Hematopoietic multipotent progenitor cell treated with erythropoietin and hydrocortisone succinate and interleukin-3 and kit ligand, for 6 days (in vitro differentiated cells): ENCODE measurements at places on chromosomes 2 and 18.

GRCh38 chr2:237715459-237715947 is 83.1 kb upstream of the RBM44 start:
- DNase-seq = no peak

GRCh38 chr2:60821133-60821469 is 60.3 kb upstream of the REL start:
- DNase-seq = no peak

DNA sequence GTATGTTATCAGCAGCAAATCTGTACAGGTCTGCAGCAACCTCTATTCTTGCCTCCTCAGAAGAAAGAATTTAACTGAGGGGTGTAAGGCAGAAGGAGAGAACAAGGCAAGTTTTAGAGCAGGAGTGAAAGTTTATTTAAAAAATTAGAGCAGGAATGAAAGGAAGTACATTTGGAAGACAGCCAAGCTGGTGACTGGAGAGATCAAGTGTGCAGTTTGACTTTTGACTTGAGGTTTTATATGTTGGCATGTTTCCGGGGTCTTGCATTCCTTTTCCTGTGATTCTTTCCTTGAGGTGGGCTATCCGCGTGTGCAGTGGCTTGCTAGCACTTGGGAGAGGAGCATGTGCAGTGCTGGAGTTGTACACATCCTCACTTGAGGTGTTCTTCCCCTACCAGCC is 16.5 kb upstream of the CERS6 start:
- no peak for DNase-seq

- DNase-seq = no peak
Measured at GRCh38 chr2:219901155-219901554, 273.7 kb downstream of the SLC4A3 start.

- no peak for DNase-seq
Measured at GRCh38 chr2:197871780-197872456, 67.5 kb downstream of the PLCL1 start.

DNA sequence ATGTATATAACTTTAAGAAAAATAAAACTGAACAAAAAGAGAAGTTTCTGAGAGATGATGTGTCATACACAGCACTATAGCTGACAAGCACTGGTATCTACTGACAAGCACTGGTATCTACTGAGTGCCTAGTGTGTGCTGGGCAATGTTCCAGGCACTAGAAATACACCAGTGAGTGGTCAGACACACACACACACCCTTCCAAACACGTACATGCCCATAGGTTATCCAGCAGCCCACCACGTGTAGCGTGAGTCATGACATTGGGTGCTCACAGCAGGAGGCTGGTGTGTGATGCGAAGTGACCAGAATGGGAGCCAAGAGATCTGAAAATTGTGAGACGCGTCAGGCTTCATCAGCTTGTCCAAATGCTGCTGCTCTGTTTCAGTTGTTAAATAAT is 12.2 kb upstream of the GNAL start:
- DNase-seq = peak; percentile 8

GRCh38 chr18:79624356-79625170 is 55.0 kb upstream of the CTDP1 start:
- DNase-seq = peak; percentile 26

GRCh38 chr2:162749994-162750393 is 88.6 kb downstream of the KCNH7 start:
- DNase-seq = no peak

DNA sequence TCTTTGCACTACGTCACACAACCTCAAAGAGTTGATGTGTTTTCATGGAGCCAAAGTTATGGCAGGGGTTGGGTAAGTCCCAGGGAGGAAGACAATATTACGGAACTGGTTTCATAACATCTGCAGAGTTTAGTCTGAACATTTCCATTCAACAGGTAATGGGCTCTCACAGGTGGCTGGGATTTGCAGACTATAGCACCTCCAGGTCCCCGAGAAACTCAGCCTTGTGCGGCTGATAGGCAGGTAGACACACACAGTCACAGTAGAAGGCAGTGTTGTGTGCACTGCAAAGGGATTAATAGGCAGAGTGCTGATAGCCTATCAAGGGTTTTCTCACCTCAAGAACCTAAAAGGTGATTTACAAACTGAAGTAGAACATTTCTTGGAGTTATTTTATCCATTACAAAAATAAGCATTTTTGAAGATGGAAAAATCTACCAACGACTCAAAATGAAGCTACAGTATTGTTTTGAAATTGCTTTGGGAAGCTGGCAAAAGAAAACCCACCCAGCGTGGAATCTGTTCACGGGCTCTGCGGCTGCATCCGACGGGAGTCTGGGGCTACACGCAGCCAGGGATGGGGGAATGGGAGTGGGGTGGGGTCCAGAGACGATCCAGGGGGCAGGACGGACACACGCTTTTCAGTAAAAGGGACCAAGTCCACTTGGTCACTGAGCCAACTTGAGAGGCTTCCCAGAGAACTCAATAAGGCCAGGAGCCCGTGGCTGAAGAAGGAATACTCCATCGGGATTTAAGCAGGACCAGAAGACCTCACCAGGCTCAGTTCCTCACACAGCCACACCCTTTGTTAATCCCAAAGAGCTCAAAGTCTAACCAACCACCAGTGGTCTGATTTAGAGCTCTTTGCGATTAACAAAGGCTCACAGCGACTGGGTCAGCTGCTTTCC is 82.9 kb downstream of the CHRNA1 start:
- peak; percentile 44 for DNase-seq

GRCh38 chr2:199772035-199772976 is 78.7 kb downstream of the FTCDNL1 start:
- peak; percentile 47 for DNase-seq

- peak; percentile 81 for DNase-seq
Measured at GRCh38 chr2:166127217-166128155, at the start of gene SCN1A. TSS of gene SCN1A (minus strand) at chr2:166128020. CDS start at chr2:166073621, 54,399 bp downstream.

DNA sequence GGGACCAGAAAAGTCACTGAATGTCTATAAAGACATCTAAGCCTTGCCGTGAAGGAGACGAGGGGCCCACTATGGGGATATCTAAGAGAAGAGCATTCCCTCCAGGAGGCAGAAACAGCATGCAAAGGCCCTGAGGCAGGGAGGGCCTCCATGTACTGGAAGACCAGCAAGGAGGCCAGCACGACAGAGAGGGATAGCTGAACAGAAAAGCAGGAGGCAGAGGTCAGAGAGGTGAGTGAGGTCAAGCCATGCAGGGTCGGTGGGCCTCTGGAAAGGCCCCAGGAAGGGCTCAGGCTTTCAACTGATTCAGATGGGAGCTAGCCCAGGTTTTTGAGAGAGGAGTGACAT is 5.7 kb downstream of the TRABD2A start:
- no peak for DNase-seq

GRCh38 chr2:238521002-238521401 is 94.3 kb downstream of the ASB1 start:
- no peak for DNase-seq

DNA sequence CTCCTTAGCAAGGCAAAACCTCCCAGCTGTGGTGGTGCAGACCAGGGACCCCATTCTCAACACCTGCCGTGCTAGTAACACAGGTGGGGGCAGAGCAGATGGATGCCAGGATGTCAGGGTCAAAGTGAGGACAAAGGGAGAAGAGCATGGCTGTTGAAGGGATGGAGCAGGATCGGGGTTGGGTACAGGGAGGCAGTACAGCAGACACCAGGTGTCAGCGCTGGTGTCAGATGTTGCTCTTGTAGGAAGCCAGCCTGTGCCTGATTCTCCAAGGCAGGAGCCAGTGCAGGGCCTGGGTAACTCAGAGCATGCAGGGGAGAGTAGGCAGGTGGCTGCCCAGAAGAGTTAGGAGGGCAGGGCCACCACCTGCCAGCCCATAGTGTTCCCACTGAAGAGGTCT is 222.1 kb upstream of the SPRED2 start:
- no peak for DNase-seq

DNA sequence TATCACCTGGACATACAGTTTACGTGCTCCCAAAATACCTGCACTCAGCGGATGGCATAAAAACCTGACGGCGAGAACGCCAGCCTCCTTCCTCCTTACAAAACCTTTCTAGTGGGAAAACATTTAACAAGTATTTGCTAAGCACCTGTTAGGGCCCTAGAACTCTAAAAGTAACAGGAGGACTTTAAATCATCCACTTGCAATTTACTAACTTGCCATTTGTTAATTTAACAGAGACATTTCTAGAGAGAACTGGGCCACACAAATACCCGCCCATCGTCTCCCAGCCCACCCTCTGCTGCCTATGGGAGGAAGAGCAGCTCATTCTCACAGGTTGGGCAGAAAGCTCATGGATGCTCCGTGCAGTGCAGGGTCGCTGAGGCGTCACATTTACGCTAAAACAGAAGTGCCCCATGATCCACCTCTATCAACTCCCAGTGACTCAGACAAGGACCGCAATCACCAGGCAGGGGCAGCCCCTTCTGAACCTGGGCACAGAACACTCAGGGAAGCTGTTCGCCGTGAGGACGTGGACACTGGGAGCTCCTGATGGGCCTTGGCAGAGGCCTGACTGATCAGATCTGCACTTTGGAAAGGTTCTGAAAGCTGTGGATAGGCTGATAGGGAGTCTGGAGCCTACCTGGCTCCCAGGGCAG is 106.9 kb downstream of the HDAC4 start:
- peak; percentile 58 for DNase-seq

DNA sequence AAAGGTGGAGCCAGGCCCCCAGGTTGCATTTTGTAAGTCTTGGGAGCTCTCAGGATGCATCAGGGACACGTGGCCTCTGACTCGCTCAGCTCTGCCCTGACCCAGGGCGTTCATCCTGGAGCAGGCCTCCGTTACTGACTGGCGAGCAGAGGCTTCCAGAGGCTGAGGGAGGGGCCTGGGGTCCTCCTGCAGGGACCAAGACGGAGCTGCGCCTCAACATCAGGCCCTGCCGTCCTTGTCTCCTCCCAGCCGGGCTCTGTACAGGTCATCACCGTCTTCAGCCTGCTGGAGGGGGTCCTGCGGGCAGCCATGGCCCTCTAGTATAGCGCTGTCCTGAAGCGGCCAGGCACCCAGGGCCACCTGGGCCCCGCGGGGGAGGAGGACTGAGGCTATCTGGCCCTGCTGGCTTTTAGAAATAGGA is 10.2 kb upstream of the ALPP start:
- DNase-seq = no peak

GRCh38 chr2:159030674-159031380 is 62.4 kb downstream of the TANC1 start:
- DNase-seq = peak; percentile 10

GRCh38 chr2:12774395-12774727 is 57.6 kb downstream of the TRIB2 start:
- no peak for DNase-seq

DNA sequence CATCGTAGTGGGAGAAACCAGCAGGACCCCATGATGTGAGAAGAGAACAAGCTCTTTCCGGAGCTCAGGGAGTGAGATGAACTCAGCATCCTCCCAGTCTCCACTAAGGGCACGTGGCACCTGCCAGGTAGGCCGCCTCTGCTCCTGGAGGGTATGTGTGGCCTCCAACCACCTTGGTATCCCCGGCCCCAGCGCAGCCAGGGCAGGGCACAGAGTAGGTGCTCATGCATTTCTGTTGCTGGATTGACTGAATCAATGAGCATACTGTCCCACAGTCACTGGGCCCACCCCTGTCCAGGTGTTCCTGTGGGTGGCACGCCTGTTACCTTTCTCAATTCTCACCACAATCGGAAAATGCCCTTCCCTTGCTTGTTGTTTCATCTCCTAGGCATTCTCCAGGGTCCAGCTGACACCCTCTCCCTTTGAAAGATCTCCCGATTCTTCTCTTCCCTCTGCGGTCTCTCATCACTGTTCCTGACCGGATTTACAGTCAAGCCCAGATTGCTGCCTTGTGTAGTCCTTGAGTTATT is 138.5 kb upstream of the SMAD2 start:
- no peak for DNase-seq
